COR-L47 (cell line): ENCODE measurements at places on chromosomes 7 and 10.

DNA sequence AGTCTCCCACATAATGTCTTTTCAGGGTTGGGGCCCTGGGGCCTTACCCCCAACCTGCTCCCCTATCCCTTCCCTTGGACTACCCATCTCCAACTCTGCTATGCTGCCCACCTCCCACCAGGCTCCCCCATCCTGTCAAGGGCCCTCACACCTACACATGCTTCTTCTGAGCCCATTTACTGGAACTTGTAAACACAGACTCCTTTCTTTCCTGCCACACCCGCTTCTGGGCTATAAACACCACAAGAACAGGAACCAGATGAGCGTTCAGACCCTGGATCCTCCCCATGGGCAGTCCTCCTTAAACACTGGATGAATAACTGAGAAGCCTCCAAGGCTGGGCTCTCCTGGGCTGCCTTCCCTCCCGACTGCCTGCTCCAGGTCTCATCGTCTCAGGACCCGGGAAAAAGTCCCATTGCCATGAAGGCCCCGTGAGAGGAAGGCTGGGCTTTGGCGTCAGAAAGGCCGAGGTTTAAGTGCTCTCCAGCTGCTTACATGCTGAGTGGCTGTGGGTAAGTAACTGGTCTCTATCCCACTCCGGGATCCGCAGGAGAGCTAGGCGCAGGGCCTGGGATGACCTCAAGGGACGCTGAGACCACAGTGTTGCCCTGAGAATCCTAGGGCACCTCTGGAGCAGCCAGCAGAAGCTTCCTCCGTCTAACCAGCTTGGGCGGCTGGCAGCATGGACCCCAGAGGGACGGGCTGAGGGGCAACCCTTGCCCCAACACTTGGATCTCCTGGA lies 15.6 kb upstream of the CRHR2 start:
- no peak for DNase-seq

DNA sequence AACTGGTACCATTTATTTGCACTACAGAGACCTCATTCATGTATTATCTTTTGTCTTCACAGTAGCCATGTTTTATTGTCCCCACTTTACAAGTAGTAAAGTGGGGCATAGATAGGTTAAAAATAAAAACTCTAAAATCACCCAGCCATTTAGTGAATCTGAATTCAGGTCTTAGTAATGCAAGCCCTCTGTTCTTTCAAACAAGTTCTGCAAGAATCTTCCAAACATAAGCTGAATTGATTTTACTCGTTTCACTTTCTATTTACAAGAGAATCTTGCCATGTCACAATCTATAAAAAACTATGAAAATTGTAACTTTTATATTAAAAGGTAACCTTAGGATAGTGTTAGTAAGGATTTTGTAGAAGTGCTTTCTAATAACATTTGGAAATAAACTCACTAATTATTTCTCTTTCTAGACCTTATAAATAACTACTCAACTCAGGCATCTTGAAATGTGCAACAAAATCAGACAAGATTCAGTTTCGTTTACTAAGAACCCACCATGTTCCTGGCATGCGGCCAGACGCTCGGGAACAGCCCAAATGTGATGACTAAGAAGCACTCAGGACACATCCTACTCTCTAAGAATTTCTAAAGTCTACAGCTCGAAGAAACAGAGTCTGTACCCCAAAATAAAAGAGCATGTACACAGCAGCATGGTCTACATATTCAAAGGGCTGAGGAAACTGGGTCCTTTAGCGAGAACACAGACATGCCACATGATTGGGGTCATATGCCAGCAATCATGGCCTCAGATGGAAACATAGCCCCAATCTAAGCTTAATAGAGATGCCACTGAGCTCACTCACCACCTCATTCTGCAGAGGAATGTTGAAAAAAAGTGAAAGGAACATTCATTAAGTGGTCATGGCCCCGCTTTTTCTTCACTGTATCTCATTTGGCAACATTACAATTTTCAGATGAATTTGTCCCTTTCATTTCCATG lies 167.6 kb downstream of the AMPH start:
- DNase-seq: no peak

GRCh38 chr7:36018816-36019484 lies 134.1 kb upstream of the EEPD1 start:
- no peak for DNase-seq

DNA sequence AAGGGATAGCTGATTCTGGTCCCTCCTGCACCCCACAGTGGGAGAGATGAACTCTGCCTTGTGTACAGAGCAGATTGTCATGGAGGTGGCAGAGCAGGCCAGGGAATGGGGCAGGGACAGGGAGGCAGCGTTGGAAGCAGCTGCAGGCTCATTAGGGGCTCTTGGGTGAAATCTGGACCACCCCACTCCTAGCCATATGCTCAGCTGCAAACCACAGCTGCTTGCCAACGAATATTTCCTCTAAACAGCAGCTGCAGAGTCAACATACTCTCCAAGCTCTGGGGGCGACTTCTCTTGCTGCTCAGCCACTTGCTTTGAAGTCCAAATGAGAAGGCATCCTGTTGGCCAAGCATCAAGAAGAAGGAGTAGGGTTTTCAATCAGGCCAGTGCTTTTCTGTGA lies 302.3 kb upstream of the AUTS2 start:
- DNase-seq: no peak
